ENCODE measurements at places on chromosomes 5 and 9. TPM values are rescaled to one million over a fixed set of nuclear protein-coding genes. Genes with fewer than 3 reads are reported as not detected.
A peak's percentile ranks its signal among the peaks of the same experiment; 100 is the strongest.

- DNase-seq, result no peak
- no peaks in the 10 kb centered on the region for H3K4me1 ChIP-seq
- H3K36me3 ChIP-seq, result no peaks in the 10 kb centered on the region
These were observed 312.0 kb downstream of the CDK5RAP2 start for GRCh38 chr9:120267929-120268328.

CFAP157 gene
- total RNA-seq, result not detected

GRCh38 chr9:88197016-88197415 lies 58.7 kb upstream of the SPATA31C2 start:
- H3K36me3 ChIP-seq, result no peaks in the 10 kb centered on the region
- DNase-seq, result no peak
- H3K4me3 ChIP-seq, result no peak overlapping the region
- H3K4me1 ChIP-seq, result no peaks in the 10 kb centered on the region

CCDC183 gene
- total RNA-seq, result 0.14 TPM

DNA sequence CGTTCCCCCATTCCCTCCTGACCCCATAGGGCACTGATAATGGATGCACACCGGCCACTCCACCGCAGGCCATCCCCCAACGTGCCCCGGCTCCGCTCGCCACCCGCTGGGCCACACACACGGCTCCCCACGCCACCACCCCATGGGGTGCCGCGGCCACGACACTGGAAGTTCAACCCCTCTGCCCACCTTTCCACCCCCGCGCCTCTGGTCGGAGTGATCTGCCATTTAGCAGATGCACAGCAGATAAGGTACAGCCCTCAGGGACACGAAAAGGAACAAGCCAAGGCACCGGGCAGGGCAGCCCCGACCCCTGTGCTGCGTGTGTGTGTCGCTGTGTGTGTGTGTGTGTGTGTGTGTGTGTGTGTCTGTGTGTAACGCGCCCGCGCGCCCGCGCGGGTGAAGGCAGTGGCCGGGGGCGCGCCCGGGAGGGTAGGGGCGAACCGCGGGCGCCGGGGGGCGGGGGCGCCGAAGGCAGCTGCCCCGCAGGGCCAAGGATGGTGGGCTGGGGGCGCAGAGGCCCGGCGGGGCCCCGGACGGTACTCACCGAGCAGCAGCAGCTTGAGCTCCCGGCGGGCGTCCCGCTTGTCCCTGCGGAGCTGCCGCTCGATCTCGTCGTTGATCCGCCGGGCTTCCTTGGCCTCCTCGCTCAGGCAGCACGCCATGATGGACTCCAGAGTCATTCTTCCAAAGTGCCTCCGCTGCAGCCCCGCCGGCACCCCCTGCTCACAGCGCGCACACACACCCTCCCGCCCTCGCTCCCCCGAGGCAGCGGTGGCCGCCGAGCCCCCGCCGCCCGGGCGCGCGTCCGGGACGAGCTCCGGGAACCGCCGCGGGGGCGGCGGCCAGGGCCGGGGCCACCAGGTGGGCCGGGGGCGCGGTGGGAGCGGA lies 813 bp downstream of the GNAQ start:
- no peaks in the 10 kb centered on the region for H3K27me3 ChIP-seq
- peak overlapping the region; percentile 98 for H3K27ac ChIP-seq
- peak overlapping the region; percentile 99 for H3K4me3 ChIP-seq
- DNase-seq, result peak; percentile 88

TERT gene
- total RNA-seq, result 10.1 TPM

GRCh38 chr5:65108786-65109743 lies 340.3 kb downstream of the CWC27 start:
- H3K36me3 ChIP-seq, result no peaks in the 10 kb centered on the region
- peak; percentile 16 for DNase-seq
- H3K27me3 ChIP-seq, result peaks cover 18% of the 10 kb centered on the region
- H3K27ac ChIP-seq, result no peak overlapping the region

FABP6 gene
- not detected for total RNA-seq

PCDHB10 gene
- total RNA-seq, result not detected

- no peak for DNase-seq
- no peaks in the 10 kb centered on the region for H3K4me1 ChIP-seq
- H3K36me3 ChIP-seq, result no peaks in the 10 kb centered on the region
- no peak overlapping the region for H3K27ac ChIP-seq
These were observed 49.7 kb downstream of the MYO10 start for GRCh38 chr5:16886366-16886736.

OCLN gene
- 0.12 TPM for total RNA-seq

GFI1B gene
- total RNA-seq, result not detected

PCDHGA6 gene
- 0.31 TPM for total RNA-seq

GRCh38 chr9:108411632-108412031 lies 444.2 kb downstream of the ACTL7B start:
- H3K36me3 ChIP-seq, result no peaks in the 10 kb centered on the region
- no peak for DNase-seq
- H3K27ac ChIP-seq, result no peak overlapping the region
- no peaks in the 10 kb centered on the region for H3K4me1 ChIP-seq
- H3K27me3 ChIP-seq, result no peaks in the 10 kb centered on the region

SSNA1 gene
- 95.1 TPM for total RNA-seq

- peaks cover 12% of the 10 kb centered on the region for H3K36me3 ChIP-seq
- peaks cover 3% of the 10 kb centered on the region for H3K4me1 ChIP-seq
- peaks cover 5% of the 10 kb centered on the region for H3K27me3 ChIP-seq
These were observed 24.7 kb downstream of the TPPP start for GRCh38 chr5:668283-668995.

DNA sequence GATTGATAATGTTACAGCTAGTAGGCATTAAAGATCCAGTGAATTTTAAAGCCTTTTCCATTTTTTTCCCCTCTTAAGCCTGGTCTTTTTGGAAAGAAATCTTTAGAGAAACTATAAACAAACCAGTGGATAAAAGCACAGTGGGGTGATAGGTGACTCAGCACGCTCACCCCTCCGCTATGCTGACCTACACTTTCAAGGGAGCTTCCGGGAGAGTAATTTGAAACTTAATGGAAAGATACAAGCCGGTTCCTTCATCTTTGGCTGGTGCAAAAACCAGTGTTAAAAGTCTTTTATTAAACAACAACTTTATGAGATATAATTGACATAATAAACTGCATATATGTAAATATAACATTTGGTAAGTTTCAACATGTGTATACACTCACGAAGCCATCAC lies 27.0 kb upstream of the ALDOB start:
- peaks cover 19% of the 10 kb centered on the region for H3K27me3 ChIP-seq
- H3K4me3 ChIP-seq, result no peak overlapping the region
- H3K27ac ChIP-seq, result no peak overlapping the region
- no peaks in the 10 kb centered on the region for H3K4me1 ChIP-seq

IL33 gene
- total RNA-seq, result not detected

DNA sequence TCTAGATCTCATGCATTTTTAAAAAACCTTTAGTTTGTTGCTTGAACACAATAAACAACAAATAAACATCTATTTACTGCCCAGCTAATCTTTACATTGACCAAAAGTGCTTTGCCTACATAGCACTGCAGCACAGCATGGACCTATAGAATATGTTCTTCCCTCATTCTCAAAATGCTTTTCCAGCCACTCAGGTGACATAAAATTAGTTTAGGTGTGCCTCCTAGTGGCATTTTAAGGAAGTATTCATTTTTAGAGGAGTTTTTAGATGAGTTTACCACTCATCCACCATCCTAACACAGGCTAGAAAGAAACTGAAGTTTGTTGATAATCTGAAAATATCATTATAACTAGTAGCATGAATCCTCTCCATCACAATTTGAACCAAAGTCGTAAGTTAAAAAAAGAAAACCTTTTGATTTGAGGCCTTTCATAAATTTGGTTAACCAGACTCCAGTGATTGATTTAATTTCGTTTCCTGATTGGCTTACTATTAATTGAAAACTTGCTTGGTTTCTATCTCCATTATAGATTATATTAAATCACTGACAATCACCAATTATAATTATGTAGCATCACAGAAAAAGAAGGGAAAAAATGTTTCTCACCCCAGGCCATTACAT lies 12.6 kb downstream of the PLGRKT start:
- H3K36me3 ChIP-seq, result peaks cover 13% of the 10 kb centered on the region
- DNase-seq, result no peak
- H3K27ac ChIP-seq, result no peak overlapping the region
- no peak overlapping the region for H3K4me3 ChIP-seq
- H3K27me3 ChIP-seq, result no peaks in the 10 kb centered on the region

LRRC26 gene
- total RNA-seq, result not detected

N4BP3 gene
- 3.3 TPM for total RNA-seq

DNA sequence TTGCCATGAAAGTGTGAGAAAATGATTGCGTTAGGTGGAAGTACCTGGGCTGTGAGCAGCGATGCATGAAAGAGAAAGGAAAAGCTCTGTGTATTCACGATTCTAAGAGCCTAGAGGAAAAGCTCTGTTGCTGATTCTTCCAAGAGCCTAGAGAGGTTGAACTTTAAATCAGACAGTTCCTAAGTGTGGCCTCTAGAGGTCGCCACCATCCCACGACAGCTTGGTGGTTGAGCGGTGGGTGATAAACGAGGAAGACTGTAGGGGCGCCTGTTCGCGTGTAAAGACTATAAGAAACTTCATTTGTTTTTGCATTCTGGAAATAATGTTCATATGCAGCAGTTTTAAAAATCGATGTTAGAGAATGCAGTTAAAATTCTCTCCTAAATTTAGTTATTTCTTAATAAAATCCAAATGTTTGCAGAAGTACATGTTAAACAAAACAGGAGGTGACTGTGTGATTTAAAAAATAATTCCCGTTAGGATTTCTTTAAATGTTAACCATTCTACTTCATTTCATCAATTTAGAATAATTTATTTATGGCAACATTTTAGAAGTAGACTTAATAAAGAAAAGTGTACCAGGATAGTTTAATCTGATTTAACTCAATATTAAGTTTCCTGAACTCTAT lies 107.7 kb downstream of the TENT4A start:
- H3K27ac ChIP-seq, result no peak overlapping the region
- peaks cover 3% of the 10 kb centered on the region for H3K4me1 ChIP-seq
- H3K27me3 ChIP-seq, result peaks cover 35% of the 10 kb centered on the region
- DNase-seq, result peak; percentile 89

BARHL1 gene
- not detected for total RNA-seq

DNA sequence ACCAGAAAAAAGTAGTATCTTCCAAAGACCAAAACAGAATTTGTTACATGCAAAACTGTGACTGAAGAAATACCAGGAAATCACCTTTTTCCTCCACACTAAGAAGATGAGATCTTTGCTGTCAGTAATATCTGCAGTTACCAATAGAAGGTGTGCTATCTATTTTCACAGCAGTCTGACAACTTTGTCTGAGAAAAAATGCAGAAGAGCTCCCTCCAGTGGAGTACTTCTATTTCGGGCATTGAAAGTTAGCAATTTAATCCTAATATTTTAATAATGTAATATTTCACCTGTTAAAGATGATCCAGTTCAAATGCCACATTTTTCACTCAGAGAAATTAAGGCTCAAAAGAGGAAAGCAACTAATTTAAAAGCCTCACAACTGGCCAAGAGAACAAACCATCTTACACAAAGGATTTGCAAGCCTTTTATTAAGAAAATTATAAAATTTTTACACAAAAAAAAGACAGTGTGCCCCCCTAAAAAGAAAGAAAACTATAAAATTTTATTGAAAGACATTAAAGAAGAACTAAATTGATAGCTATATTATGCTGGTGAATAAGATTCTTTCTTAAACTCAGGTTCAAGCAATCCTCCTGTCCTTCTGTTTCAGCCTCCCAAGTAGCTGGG lies 50.6 kb downstream of the DEPDC1B start:
- no peaks in the 10 kb centered on the region for H3K4me1 ChIP-seq
- peak; percentile 60 for DNase-seq
- no peaks in the 10 kb centered on the region for H3K27me3 ChIP-seq
- H3K36me3 ChIP-seq, result peaks cover 4% of the 10 kb centered on the region
- no peak overlapping the region for H3K27ac ChIP-seq
